ENCODE measurements at places on chromosomes 16 and 17.

GRCh38 chr17:38454532-38454931 lies 26.3 kb downstream of the ARHGAP23 start:
- no peak for DNase-seq

- DNase-seq = no peak
Measured at GRCh38 chr16:88013766-88014251, 62.6 kb downstream of the BANP start.

GRCh38 chr16:87984632-87985267 lies 33.5 kb downstream of the BANP start:
- DNase-seq = no peak

- DNase-seq = no peak
Measured at GRCh38 chr17:51231999-51232398, 27.9 kb downstream of the MBTD1 start.

GRCh38 chr17:29613856-29614255 lies 8.9 kb downstream of the CORO6 start:
- DNase-seq = no peak

DNA sequence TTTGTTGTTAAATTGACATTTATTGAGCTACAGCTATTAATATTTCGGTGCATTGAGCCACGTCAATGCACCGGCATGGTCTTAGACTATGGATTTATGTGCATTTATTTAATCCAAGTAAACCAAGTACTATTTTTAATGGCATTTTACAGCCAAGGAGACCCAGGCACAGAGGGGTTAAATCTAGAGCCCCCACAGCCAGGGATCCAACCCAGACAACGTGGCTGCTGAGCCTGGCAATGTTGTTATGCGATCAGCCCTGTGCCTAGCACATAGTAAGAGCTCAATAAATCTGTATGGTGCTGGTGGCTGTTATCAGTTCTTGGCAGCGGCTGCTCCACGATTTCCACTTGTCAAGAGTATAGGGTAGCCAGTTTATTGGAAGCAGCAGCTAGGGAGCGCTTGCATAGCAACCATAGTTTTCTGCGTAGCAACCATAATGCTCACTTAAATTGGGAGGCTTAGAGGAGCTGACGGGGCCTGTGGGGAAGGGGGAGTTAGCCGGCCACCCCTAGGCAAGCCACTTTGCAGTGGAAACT lies 541 bp upstream of the RBBP6 start:
- DNase-seq = no peak

DNA sequence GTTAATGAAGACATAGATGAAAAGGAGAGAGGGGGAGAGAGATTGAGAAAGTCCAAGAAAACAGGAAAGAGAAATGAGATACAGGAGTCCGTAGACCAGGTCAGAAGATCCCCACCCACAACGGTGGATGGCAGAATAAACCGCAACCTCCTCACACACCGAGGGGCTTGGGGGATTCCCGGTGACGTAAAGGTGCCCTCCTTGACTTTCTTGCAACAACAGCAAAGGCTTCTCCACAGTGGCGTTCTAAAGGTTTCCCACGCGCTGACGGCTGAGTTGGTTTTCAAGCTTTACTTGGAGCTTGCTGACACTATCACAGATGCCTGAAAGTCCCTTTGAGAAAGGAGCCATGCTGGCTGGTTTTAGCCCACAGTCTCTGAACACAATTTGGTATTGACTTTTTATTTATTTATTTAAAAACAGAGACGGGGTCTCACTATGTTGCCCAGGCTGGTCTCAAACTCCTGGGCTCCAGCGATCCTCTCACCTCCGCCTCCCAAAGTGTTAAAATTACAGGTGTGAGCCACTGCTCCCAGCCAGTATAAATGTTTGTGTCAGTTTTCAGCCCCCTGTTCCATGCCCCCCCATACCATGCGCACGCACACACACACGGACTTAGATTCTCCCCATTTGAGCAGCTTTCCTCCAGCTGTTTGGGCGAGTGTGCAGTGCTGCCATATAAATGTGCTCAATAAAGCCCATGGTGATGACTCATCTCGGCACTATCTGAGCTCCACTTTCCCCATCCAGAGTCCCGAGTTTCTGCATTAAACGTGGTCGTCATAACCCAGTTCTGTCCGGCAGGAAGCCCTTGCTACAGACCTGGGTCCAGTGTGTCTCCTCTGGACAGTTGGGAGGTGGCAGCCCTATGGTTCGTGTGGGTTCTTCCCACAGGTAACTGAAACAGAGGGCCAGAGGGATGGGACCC lies 33.0 kb upstream of the SEC14L1 start:
- DNase-seq = no peak

DNA sequence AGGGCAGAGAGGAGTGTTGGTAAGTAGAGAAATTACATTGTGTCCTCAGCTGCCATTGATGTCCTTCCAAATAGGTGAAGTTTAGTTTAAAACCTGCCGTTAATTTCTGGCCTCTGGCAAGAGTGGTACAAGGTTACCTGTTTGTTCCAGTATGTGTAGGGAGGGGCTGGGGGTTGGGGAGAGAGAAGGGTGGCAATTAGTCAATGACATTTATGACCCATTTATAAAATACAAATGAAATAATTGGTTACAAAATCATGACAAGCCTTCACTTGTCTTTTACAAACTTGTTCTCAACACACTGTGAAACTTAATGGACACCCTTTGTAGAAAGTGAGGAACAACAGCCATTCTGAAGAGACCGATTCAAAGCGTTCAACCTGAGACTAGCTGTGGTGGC lies 281.0 kb downstream of the FTO start:
- no peak for DNase-seq

GRCh38 chr17:28370035-28370743 lies at the start of gene VTN:
VTN (minus strand) TSS chr17:28370307; CDS start chr17:28370203, 104 bp downstream.
- no peak for DNase-seq

DNA sequence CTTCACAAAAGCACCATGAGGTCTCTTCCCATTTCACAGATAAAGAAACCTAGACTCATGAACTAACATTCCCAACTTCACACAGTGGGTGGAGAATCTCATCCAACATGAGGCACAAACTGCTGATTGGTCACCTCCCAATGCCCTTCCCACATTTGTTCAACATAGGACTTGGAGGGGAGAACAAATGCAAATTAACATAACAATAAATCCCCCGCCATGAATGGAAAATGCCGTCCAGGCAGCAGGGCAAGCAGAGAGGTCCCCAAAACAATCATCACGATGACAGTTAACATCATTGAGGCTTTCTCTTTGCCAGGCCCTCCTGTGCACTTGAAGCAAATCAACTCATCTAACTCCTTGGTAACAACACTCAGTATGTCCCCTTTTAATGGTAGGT lies 185.3 kb downstream of the TMEM132E start:
- DNase-seq = no peak

DNA sequence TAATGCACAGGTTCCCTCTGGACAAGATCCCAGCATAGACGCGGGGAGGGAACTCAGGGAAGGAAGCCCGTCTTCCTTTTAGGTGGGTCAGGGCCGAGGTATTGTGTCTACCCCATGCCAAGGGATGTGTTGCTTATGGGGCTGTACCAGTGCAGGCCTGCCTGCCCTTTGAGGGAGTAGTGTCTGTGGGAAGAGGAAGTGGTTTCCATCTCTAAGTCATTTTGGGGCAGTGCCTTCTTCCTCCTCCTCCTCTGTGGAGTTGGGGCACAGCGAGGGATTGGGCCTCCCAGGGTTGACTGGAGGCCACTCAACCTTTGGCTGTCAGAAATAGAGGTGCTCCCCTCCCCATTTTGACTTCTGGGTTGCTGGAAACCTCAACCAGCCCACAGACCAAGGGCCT lies 26.5 kb downstream of the GJD3 start:
- no peak for DNase-seq

Measured in NCI-H345 (cell line).